ENCODE measurements at places on chromosomes 2 and 18.
A peak's percentile ranks its signal among the peaks of the same experiment; 100 is the strongest.

DNA sequence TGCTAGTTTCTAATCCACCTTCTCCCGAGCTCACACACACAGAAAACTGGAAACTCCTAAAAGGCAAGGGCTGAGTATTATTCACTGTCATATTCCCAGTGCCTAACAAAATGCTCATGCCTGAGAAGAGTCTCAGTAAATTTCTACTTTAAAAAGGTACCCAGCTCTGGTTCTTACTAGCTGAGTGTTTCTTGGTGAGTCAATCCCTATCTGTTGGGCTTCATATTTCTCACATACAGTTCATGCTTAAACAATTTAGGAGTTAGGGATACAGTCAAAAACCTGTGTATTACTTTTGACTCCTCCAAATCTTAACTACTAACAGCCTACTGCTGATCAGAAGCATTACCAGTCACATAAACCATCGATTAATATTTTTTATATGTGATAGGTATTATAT is 204.9 kb downstream of the EN1 start:
- DNase-seq, result peak; percentile 36

GRCh38 chr2:77008853-77009252 is 513.3 kb downstream of the LRRTM4 start:
- no peak for DNase-seq

- no peak for DNase-seq
These were observed 112.5 kb downstream of the MREG start for GRCh38 chr2:215900843-215901242.

GRCh38 chr18:75369026-75369721 is 58.3 kb downstream of the SMIM21 start:
- no peak for DNase-seq

Measured in fibroblast of skin of abdomen (primary cell).